ENCODE measurements at places on chromosomes 13 and 19. TPM values are rescaled to one million over a fixed set of nuclear protein-coding genes. Genes with fewer than 3 reads are reported as not detected.

- DNase-seq: no peak
Observed at GRCh38 chr13:33079960-33080359, 63.7 kb downstream of the KL start.

PRMT1 gene
- 209 TPM for polyA plus RNA-seq

- no peak for DNase-seq
Observed at GRCh38 chr19:14544977-14545715, 15.8 kb downstream of the TECR start.

KLK15 gene
- not detected for polyA plus RNA-seq

- no peak for DNase-seq
Observed at GRCh38 chr13:73417012-73417615, 358.3 kb downstream of the KLF5 start.

- no peak for DNase-seq
Observed at GRCh38 chr13:85332615-85333014, 466.6 kb downstream of the SLITRK6 start.

DNA sequence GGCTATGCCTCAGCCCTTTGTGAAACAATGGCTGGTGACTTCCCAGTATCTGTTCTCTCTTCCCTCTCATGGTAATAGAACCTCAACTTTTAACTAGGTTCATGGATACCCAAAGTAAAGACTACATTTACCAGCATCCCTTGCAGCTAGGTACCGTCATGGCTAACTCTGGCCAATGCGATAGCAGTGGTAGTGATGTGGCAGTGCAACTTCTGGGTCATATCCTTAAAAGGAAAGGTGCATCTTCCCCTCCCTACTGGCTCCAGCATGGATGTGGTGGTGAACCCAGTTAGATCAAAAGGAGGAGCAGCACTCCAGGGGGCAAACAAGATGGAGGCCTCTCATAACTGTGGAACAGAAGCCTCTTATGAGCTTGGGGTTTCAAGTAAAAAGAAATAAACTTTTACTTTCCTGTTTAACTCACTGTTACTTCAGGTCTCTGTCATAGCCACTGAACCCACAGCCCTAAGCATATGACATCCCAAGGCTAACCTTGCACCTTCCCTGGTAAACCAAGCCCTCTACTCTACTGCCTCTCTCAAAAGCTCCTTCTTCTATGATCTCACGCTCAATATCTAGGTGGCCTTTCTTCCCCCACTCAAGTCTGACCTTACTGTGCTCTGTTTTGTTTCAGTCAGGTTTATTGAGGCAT is 104.4 kb downstream of the DOCK9 start:
- no peak for DNase-seq

CEACAM21 gene
- polyA plus RNA-seq: 0.82 TPM

SLC7A9 gene
- polyA plus RNA-seq: 0.62 TPM

ATP4A gene
- polyA plus RNA-seq: not detected

DNA sequence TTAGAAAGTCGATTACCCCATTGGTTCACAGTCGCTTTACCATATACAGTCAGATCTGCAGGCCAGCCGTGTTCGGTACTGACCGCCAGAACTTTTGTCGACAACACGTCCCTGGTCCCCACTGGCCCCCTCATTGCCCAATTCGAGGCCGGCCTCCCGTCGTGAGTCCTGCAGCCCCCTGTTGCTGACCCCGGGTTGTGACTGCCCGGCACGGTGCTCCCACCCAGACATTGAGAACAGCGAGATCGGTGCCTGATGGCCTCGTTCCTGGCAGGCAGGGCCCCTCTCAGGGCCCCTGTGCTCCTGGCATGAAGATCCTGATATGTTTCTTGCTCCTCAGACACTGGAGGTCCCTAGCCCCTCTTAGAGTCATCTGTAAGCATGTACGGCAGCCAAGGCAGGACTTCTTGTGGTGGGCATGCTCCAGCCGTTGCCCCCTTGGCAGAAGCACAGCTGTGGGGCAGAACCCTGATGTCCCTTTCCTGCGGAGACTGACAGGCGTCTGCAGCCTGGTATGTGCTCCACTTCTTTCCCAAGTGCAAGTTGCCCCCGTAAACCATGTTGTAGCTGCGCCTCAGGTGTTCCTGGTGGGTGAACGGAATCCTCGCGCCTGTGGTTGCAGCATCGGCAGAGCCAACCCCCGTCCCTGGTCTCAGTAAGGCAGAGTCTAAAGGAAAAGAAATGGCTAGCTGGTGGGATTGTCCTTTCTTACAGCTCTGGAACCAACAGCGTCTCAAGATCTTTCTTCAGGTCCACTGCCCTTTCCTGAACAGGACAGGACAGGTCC is 123.2 kb upstream of the SPACA7 start:
- no peak for DNase-seq

ZNF91 gene
- 34.6 TPM for polyA plus RNA-seq

CADM4 gene
- polyA plus RNA-seq: 7.0 TPM

DNA sequence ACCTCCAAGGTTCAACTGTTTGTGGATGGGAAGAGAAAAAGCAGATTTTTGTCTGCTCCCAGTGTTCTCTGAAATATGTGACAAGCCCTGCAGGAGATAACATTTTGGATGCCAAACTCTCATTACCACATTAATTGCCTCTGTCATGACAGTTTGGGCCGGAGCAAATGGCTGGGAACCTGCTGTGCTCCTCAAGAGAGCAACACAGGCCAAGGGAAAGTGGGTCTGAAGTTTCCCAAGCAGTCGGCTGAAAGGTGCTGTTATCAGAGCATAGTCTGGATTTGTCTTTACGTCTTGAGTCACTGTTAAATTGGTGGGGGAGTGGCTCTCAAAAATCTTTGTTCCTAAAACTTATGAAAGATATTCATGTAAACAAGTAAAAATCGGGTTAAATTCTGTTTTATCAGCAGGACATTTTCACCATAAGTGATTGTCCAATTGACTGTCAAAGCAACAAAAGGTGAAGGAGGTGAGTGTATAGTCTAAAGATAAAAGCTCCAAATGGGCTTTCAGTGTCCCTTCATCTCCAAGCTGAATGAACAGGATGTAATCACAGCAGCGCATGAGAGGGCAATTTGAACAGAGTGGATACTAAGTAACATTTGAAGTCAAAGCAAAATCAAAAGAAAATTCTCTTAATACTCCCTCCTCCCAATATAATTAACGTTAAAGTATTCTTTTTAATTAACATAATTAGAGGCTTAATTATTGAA is 844.8 kb downstream of the PCDH17 start:
- DNase-seq: no peak

DNA sequence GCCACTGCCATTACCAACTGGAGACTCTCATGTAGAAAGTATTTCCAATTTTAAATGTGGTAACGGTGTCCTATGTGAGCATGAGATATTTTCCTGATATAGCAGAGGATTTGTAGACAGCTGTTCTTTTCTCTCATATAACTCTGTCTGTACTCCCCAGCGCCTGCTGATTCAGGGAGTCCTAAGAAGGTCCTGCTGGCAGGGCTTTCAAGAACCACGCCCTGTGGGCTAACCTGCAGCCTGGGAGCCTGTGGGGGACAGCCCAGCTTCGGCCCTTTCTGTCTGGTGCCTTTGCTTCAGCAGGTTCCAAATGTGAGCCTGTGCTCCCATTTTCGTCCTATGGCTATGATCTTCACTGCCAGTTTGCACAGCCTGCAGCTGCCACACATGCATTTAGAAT is 316.8 kb downstream of the ATP8A2 start:
- no peak for DNase-seq

DNA sequence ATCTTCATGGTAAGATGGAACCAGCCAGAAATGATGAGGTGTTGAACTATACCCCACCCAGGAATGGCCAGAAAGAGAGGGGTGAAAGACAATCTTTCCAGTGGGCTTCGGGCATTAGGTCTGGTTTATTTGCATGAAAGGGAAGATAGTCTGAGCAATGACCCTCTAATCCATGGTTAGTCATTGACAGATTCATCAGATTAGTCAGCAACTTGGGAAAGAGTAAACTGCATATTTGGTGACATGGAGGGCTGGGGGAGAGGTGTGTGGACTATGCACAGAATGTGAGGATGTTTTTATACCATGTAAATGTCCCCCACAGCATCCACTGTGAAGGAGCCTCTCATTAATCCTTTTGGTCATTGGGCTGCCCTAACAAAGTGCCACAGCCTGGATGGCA is 30.1 kb upstream of the USP12 start:
- no peak for DNase-seq

GRCh38 chr13:41402691-41403511 is 54.4 kb upstream of the RGCC start:
- no peak for DNase-seq

GRCh38 chr19:45878043-45878794 is 7.7 kb downstream of the IRF2BP1 start:
- no peak for DNase-seq

- DNase-seq: no peak
Observed at GRCh38 chr13:79405501-79405830, 589 bp downstream of the RBM26 start.

DNA sequence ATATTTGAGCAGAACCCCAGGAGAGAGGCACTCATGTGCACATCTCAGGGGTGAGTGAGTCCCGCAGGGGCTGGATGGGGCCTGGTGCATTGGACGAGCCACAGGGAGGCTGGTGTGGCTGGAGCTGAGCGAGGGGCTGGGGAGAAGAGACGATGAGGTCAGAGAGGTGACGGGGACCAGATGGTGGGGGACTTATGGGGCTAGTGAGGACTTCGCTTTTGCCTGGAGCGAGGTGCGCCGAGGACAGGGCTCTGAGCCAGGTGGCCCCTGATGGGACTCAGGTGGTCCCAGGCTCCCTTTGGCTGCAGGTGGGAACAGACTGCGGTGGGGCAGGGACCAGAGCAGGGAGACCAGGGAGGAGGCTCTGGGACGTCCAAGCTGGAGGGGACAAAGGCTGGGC is 6.9 kb upstream of the FXYD3 start:
- DNase-seq: no peak

SIGLECL1 gene
- polyA plus RNA-seq: not detected

- DNase-seq: no peak
Observed at GRCh38 chr19:46270521-46271256, 26.2 kb upstream of the HIF3A start.

DNA sequence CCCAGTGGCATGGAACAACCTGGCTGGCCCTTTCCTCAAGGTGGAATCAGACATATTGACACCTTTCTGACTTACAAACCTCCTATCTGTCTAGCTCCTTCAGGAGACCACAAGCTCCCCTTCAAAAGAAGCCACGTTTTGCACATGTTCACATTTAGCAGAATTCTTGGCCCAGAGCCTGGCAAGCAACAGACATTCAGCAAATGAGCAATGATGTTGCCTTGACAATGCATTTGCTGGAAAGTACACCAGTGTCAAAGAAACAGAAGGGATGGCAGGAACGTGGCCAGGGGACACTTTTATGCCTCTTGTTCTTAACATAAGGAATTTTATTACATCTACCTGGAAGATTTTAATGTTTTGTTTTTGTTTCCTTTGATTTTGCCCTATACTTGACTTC is 85.5 kb upstream of the FGF14 start:
- no peak for DNase-seq

- no peak for DNase-seq
Observed at GRCh38 chr19:37699057-37699456, 20.5 kb downstream of the ZNF607 start.

DNA sequence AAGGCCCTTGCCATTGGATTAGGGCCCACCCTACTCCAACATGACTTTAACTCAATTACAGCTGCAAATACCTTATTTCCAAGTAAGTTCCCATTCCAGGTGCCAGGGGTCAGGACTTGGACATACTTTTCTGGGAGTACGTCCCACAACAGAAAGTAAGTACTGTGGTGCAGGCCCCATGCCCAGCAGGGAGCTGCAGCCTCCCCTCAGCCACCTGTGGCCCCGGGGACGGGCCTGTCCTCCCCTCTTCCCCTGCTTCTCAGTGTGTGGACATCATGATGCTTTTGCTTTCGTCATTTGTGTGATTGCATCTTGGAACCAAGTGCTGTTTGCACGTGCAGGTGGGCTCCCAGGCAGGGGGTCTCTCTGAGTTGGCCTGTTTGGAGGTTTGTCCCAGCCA is 31.9 kb downstream of the CRTC1 start:
- DNase-seq: no peak

- DNase-seq: no peak
Observed at GRCh38 chr13:32638739-32639138, 52.5 kb downstream of the PDS5B start.

DNA sequence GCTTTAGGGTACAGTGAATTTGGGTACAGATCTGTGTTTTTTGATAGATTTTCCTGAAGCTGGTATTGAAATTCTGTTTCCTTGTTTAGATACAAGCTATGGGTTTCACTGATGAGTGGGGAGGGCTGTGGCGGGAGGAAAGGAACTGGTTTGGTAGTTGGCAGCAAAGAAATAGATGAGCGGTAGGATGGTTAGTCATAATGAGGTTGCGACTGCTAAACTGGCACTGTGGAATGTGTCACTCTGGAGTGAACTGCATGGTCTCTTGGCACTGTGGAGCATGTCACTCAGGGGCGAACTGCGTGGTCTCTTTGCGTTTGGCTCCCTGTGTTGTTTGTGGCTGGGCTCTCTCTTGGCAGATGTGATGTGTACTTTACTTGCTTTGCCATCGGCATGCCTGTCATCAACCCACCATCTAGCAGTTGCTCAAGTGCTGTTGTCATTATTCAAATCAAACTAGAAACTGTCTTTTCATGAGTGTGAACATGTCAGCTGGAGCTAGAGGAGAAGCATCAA is 82.1 kb downstream of the ATP8A2 start:
- no peak for DNase-seq

- DNase-seq: no peak
Observed at GRCh38 chr19:20044663-20045062, 5.4 kb upstream of the ZNF682 start.

DNA sequence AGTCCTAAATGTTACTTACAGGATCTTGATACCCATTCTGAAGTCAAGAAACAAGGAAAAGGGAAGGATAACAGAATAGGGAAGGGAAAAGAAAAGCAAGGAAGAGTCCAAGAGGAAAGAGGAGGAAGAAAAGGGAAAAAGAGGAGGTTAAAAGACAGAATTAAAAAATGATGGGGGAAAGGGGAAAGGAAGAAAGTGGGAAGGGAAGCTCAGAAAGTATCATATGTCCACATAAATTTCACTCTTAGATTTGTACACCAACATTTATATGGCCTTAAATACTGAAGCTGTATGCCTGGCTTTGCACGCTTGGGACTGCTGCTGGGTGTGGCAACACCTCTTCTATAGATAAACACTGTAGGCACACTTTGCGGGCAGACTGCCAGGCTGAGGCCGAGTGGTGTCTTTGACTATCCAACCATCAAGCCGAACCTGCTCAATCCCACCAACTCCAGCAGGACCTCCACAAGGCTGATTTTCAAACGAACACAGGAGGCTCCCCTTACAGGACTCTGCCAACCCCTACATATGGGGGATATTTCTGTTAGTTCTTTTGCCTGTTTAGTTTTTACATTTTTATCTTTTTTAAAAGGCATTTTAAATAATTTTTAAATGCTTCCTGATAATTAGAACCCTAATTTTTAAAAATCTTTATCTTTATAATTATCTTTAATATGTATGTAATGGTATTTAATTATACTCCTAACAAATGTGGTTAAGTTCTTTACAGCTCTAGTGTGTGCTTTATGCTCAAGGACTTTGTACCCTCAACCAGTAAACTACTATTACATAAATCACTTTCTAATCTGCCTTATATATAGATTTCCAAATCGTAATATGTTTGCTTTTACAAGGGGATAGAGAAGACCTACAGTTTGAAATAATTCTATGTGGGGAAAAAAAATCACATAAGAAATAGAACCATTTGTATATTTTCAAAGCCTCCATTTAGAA is 154.2 kb downstream of the DIAPH3 start:
- no peak for DNase-seq

OR7D2 gene
- polyA plus RNA-seq: 0.04 TPM

GRCh38 chr13:112217431-112217830 is 150.5 kb downstream of the SOX1 start:
- no peak for DNase-seq

ZNF93 gene
- polyA plus RNA-seq: 11.5 TPM
